ENCODE measurements at places on chromosomes 11 and 22.

DNA sequence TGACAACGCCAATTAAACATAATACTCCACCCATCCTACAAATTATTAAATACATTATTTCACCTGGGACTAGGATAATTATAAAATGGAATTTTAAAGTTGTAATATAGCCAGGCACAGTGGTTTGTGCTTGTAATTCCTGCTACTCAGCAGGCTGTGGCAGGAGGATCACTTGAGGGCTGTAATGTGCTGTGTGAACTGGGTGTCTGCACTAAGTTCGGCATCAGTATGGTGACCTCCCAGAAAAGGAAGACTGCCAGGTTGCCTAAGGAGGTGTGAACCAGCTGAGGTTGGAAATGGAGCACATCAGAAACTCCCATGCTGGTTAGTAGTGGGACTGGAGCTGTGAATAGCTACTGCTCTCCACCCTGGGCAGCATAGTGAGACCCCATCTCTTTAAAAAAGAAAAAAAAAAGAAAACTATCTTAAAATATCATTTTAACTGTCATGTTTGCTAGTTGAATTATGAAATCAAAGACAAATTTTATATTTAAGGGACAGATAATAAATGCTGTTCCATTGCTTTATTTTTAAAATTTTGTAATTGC, 28.0 kb downstream of the PPP6R2 start:
- DNase-seq, result no peak

- no peak for DNase-seq
Observed at GRCh38 chr11:4455419-4455818, 6.3 kb downstream of the OR52K2 start.

GRCh38 chr11:65446446-65447277, 24.1 kb downstream of the NEAT1 start:
- DNase-seq, result no peak

DNA sequence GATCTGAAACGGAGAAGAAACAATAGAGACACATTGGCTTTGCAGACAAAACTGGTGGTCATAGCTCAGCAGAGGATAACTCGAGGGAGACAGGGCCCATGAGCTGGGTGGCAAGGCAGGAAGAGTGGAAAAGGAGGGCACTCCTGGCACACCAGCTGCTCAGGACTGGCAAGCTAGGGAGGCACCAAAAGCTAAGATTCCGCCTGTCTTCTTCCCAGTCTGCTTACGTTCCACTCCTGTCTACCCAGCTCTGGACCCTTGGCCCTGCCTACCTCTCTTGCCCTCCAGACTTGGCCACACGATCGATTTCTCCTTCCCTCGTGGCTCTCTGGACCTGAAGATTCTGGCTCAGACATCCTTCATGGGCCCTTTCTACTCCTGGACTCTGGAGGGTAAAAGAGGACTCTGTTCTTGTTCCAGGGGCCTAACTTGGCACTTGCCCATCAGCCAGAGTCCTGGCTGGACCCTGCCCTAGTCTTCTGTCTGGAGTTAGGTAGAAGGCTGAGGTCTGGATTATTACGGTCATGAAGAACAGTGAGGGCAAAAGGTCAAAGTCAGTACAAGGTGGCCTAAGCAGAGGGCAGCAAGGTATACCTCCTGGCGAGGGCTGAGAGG, 115.2 kb upstream of the PITPNB start:
- no peak for DNase-seq

- DNase-seq, result no peak
Observed at GRCh38 chr22:38957808-38958650, 620 bp downstream of the APOBEC3A start.

GRCh38 chr22:46792841-46793261, 30.4 kb downstream of the TBC1D22A start:
- DNase-seq, result no peak

GRCh38 chr22:43946384-43946667, 8.9 kb upstream of the SAMM50 start:
- DNase-seq, result no peak

DNA sequence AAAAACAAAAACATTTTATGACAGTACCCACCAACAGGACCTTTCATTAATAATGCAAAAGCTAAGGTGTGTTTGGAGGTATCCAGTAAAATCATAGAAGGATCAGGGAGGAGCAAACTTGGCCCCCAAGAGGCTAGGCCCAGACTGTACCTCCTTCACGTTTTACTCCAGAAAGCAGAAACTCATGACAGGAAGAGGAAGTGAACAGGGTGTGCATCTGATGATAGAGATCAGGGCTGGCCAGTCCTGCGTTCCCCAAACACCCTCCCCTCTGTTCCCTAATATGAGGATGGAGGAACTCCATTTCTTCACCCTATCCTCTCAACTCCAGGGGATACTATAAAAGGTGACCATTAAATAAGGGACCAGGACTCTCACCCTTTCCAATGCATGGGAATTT, 10.2 kb upstream of the MS4A12 start:
- DNase-seq, result no peak

DNA sequence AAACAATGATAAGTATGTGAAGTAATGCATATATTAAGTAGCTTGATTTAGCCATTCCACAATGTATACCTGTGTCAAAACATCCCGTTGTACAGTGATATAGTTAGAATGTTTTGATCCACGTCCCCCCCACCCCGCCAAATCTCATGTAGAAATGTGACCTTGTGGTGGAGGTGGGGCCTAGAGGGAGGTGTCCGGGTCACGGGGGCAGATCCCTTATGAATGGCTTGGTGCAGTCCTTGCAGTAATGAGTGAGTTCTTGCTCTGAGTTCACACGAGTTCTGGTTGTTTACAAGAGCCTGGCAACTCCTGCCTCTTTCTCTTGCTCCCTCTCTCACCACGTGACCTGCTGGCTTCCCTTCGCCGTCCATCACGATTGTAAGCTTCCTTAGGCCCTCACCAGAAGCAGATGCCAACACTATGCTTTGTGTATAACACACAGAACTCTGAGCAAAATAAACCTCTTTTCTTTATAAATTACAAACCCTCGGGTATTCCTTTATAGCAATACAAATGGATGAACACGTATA, 41.6 kb downstream of the FANCF start:
- no peak for DNase-seq

All from GM19239 (cell line).